ENCODE measurements at places on chromosomes 12 and 14.

DNA sequence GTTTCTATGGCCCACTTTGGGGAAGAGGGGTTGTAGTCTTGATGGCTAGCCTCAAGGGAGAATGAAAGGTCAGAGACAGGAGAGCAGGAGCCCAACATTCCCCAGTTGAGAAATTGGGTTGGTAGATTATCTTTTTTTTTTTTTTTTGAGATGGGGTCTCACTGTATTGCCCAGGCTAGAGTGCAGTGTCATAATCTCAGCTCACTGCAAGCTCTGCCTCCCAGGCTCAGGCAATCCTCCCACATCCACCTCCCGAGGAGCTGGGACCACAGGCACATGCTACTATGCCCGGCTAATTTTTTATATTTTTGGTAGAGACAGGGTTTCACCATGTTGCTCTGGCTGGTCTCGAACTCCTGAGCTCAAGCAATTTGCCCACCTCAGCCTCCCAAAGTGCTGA is 34.9 kb downstream of the BCAT1 start:
- no peaks in the 10 kb centered on the region for H3K27me3 ChIP-seq
- no peaks in the 10 kb centered on the region for H3K36me3 ChIP-seq
- no peak overlapping the region for H3K27ac ChIP-seq
- DNase-seq: no peak
- H3K4me1 ChIP-seq: no peaks in the 10 kb centered on the region

DNA sequence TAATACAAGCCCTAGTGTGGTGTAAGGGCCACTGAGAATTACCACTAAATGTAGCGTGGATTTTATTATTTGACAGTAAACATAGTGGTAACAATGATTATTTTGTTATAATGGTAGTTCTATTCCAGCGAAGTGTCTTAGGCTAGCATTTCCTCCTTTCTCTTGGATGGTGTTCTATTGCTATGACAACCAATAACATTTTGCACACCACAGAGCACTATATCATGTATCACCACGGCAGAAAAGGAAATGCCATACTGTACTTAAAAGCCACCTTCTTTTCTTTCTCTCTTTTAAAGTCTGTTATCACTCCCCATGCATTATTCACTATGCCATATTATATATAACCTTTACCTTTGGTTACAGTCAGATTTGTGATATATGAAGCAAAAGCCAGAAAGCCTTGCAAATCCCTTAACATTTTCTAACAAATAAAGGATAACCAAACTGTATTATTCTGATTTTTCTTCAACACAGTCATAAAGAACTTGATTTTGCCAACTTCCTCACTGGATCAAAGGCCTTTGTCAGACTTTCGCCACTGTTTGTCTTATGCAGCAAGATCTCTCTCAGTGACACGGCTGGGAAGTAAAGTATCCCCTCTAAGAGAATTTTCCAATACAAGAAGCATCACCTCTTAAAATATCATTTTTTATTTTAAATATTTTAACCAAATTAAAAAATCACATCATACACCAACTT is 195.8 kb downstream of the FOXN3 start:
- no peak for DNase-seq
- peaks cover 13% of the 10 kb centered on the region for H3K36me3 ChIP-seq
- H3K27ac ChIP-seq: no peak overlapping the region
- no peaks in the 10 kb centered on the region for H3K27me3 ChIP-seq
- no peak overlapping the region for H3K4me3 ChIP-seq

- no peaks in the 10 kb centered on the region for H3K36me3 ChIP-seq
- no peak overlapping the region for H3K4me3 ChIP-seq
- DNase-seq: no peak
- H3K27ac ChIP-seq: no peak overlapping the region
- H3K27me3 ChIP-seq: peaks cover 82% of the 10 kb centered on the region
Measured at GRCh38 chr12:54025499-54026405, 2.5 kb upstream of the HOXC6 start.

- peak overlapping the region; percentile 18 for H3K4me3 ChIP-seq
- peak overlapping the region; percentile 25 for H3K27ac ChIP-seq
- peaks cover 54% of the 10 kb centered on the region for H3K4me1 ChIP-seq
- H3K27me3 ChIP-seq: no peaks in the 10 kb centered on the region
- DNase-seq: no peak
Measured at GRCh38 chr12:108637222-108637971, 3.7 kb upstream of the SELPLG start.

DNA sequence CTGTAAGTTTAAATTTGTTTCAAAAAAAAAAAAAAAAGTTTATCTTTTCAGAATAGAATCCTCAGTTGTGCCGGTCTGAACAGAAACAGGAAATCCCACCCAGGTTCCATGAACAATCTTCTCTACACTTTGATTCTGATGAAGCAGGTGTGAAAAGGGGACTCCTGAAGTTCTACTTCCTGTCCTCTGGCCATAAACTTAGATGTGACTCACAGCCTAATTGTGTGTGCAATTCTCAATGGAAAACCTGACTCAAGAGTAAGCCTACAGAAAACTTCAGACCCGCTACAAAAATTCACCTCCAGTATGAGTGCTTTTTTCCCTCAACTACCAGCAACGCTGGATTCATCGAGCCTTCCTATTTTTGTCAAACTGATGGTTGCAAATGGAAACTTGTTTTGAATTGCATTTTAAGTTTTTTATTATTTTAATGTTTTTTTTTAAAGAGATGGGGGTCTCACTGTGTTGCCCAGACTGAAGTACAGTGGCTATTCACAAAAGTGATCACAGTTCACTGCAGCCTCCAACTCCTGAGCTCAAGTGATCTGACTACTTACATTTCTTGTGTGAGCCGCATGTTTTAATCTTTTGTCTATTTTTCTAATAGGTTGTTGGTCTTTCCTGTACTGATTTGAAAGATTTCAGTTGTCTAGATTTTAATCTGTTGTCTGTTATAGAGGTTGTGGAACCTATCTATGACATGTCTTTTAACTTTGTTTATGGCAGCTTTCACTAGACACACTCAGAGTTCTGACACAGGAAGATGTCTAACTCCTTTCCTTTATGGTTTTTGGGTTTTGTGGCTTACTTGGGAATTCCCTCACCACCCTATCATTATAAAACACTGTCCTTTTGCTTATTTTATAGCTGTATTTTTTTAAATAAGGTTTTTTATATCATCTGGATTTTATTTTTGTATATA is 37.6 kb downstream of the ATG14 start:
- peak overlapping the region; percentile 30 for H3K4me3 ChIP-seq
- peak overlapping the region; percentile 75 for H3K27ac ChIP-seq

DNA sequence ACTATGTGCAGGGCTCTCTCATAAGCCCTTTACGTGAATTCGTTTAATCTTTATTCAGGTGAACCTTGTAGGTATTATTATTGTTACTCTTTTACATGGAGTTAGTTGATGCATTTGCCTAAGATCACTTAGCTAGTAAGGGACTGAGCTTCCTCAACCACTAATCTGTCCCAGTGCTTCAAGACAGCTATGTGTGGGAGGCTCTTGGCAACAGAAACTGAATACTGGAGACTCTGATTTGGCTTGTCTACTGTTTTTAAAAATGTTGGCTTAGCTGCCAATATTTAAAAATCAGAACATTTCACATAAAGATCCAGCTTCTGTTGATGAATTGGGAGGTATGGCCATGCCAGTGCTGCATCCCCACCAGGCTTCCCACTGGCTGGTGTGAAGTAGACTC is 6.8 kb downstream of the KNTC1 start:
- H3K27me3 ChIP-seq: no peaks in the 10 kb centered on the region
- H3K4me3 ChIP-seq: no peak overlapping the region
- H3K36me3 ChIP-seq: peaks cover 47% of the 10 kb centered on the region
- no peak for DNase-seq
- no peak overlapping the region for H3K27ac ChIP-seq

Data from activated CD8-positive, alpha-beta T cell treated with anti-CD3 and anti-CD28 coated beads, Interleukin-2, amount 10 ng/mL, durations not matched to agents 7 days and 5 days (primary cell).